GM04503 (cell line): ENCODE measurements at places on chromosomes 6 and 20.

GRCh38 chr20:61762167-61762710 lies 303.4 kb downstream of the TAF4 start:
- no peak for DNase-seq

DNA sequence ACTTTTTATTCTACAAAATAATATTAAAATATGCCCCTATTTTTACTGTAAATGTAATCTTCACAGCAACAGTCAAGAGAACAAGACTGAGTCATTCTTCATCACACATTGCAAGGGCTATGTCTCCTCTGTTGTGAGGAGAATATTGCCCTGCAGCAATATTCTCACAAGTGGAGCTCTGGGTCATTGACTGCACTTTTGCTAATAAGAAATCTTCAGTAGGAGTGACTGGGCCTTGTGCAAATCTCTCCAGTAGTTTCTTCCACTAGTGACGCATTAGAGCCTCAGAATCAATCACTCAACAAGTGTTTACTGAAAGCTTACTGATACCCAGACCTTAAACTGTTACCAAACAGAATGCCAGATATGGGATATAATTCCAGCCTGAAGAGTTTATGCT lies 49.1 kb downstream of the LAMA2 start:
- peak; percentile 16 for DNase-seq

- DNase-seq: no peak
Measured at GRCh38 chr6:136306466-136306865, 16.8 kb upstream of the BCLAF1 start.

GRCh38 chr6:129882510-129883023 lies 21.5 kb upstream of the TMEM244 start:
- no peak for DNase-seq

DNA sequence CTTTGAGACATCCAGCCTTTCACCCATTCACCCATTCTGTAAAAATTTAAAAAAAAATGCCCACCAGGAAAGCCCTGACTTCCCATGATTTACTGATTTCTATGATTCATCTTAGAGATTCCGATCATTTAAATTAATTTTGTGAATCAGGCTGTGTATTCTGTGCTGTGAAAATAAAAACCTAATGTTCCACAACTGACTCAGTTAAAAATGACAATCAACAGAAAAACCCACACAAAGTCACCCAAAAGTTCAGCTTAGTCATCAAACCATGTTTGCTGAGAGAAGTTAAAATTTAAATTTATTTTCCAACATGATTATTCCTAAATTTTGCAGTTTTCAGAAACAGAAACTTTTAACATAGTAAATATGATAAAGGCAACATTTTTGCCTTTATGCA lies 509.9 kb downstream of the TENT5A start:
- no peak for DNase-seq

DNA sequence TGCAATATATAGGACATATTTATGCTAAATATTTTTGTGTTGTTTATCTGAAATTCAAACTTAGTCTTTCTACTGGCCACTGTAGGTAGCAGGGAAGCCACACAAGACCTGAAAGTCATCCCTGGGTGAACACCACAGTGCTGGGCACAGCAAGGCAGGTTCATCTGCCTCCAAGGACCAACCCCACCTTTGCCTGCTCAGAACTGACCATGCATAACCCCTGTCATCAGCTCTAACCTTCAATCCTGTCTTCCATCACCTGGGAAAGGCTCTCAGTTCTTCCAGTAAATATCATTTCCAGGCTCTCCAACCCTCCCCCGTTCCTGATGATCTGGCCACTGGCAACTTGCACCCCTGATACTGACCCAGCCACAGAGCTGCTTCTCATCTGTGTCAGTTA lies 32.7 kb upstream of the CST7 start:
- no peak for DNase-seq

DNA sequence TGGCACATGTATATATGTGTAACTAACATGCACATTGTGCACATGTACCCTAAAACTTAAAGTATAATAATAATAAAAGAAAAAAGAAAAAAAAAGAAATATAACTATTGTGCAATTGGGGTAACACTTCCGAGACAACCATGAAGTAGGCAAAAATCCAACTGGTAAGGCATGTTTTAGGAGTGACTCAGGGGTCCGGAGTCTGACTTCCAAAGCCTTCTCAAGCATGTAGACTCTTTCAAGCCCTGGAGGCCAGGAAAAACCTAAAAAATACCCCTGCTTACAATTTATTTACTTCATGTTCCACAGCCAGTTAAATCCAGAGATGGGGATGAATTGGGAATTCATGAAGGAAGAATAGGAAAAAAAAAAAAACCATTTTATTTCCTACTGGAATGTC lies 161.3 kb upstream of the PHACTR1 start:
- peak; percentile 61 for DNase-seq

- DNase-seq: no peak
Measured at GRCh38 chr6:53293691-53294090, 55.1 kb downstream of the ELOVL5 start.

DNA sequence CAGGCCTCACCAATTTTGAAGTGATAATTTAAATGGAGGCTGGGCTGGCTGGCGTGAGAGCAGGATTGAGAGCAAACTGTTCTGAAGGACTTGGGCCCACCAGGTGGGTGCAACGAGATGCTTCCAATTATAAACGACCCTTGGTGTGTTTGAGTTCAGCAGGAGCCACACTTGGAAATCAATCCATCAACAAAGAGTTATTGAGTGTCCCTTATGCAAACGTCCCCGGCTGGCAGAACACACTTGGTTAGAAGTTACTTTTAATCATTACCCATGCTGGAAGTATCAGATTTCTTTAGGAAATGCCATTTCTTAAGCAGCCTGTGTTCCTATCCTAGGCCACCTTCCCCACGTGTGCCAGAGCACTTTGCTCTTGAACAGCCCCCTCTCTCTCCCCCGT lies 37.8 kb upstream of the ZNF831 start:
- DNase-seq: no peak
